ENCODE measurements at places on chromosomes 5 and 9.

DNA sequence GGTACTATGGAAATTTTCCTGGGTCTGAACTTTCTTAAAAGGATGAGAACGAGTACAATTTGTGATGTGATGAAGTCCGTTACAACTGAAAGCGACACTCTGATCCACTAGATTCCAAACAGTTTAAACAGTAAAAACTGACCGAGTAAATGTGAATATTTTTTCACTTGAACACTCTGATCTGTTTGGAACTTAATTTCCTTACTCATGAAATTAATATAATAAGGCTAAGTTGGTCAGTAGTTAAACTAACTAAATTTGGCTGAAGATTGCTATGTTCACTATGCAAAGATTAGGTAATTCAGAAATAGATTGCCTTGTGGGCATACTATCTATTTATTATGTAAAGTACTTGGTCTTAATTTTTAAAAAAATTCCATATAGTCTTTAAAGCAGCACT is at the start of gene C9orf57:
Gene C9orf57 (minus strand): TSS at position 101 of the 400 bp plus-strand sequence. CDS start 1,282 bp downstream, outside the sequence.
- no peak for DNase-seq

DNA sequence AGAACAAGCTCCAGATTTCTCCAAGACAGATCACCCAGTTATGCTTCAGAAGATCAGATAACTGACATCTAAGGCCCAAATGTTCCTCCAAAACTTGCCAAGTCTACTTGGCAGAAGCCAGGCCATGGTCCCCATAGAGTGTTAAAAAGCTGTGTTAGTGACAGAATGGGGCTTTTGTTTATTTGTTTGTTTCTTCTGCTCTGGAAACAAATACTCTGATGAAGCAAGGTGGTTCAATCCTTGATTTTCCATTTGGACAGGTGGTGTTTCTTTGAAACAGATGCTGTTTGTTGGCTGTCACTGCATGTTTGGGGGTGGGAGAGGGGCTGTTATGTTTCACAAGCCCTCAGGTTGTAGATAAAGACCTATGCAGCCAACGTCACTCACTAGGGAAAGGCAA is 264.0 kb downstream of the FAM114A2 start:
- DNase-seq: no peak

GRCh38 chr9:133153227-133154096 is 10.3 kb downstream of the GBGT1 start:
- DNase-seq: no peak

DNA sequence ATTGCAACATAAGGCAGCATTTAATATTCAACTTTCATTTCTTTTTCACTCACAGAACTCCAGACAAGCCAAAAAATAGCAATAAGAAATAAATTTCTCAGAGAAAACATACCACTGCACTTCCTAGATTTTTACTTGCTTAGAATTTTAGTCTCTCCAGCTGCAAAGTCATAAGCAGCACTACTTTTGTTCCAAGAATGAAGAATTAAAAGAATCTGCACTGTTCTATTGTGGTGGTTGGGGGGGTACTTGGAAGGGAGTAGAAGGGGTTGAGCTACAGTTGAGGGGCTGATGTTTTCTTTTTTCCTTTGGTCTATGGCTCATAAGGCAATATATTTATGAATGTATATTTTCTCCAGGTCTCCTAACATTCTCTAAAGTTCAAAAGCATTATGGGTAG is 144.5 kb downstream of the KIAA0825 start:
- DNase-seq: no peak

DNA sequence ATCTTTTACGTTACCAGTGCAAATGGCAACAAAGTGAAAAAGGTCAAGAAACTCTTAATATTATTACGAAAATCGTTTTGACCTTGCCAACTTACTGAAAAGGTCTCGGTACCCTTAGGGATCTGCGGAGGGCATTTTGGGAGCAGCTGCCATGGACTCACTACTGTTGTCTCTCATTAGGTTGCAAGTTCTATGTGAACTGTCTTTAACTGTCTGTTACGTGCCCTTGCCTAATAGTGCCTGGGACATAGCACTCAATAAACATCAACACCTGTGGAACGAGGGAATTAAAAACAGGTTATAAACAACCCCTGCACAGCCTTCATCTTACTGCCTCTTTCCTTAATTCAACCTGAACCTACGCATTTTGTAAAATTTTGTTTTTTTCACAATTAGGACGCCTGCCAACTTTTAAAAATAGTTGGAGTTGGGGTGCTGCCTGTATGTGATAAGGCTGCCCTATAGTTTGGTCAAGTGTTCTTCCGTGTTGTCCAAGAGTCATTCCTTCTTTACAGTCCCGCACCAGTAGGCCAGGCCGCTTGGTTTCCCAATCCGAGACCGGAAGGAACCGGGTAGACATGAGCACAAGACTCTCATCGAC is 527 bp upstream of the SREK1 start:
- no peak for DNase-seq

DNA sequence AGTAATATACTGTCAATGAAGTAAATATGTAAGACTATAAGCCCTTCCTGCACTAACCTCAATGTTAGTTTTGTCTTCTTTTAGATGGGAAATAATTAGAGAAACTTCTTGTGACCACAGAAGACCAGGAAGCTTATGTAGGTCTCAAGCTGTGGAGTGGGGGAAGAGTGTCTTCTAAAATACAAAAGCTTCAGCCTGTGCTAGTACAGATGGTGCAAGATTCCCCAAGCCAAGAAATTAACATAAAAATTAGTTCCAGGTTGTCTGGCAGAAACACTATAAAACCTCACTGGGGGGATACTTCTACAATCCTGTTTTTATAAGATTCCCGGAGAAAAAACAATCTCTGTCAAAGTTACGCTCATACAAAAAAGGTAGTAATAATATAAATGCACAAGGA is 103.6 kb downstream of the FNBP1 start:
- DNase-seq: no peak

GRCh38 chr9:122904466-122904822 is 715 bp downstream of the RC3H2 start:
- DNase-seq: peak; percentile 57

- DNase-seq: no peak
Measured at GRCh38 chr5:109574985-109575384, 114.7 kb upstream of the MAN2A1 start.

DNA sequence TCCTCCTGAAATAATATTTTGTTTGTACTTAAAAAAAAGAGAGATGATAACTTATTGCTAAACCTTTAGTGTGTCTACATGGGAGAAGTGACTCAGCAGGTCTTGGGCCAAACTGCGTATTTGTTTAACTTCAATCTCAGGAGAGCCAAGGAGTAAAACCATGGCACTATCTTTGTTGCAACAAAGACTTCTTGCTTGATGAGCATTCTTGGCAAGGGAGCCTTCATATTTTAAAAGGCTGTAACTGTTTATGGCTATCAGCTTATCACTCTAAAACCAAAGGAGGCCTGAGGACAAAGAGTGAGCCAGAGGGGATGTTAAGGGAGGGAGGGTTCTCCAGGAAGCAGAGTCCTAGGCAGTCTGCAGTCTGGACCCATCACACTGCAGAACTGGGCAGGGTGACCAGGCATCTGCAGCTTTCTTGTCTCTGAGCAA is 216.2 kb upstream of the S1PR3 start:
- DNase-seq: no peak

GRCh38 chr5:144162686-144163085 is 7.8 kb downstream of the YIPF5 start:
- no peak for DNase-seq

GRCh38 chr5:68679041-68679440 is 414.8 kb upstream of the SLC30A5 start:
- DNase-seq: no peak

DNA sequence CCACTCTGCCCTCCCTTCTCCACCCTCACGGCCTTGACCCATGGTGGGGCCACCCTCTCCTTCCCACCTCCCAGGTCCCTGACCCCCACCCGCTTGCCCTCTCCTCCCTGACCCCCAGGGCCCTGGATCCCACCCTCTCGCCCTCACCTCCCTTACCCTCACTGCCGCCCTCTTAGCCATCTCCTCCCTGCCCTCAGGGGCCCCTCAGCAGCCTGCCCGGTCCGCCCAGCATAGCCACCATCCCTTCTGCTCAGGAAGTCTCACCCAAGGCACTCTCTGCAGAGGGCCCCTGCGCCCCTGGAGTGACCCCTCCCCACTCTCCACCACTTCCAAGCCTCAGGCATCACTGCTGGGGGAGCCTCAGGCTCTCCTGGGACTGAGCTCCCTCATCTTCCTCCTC is 66.3 kb downstream of the MRPL36 start:
- DNase-seq: no peak

DNA sequence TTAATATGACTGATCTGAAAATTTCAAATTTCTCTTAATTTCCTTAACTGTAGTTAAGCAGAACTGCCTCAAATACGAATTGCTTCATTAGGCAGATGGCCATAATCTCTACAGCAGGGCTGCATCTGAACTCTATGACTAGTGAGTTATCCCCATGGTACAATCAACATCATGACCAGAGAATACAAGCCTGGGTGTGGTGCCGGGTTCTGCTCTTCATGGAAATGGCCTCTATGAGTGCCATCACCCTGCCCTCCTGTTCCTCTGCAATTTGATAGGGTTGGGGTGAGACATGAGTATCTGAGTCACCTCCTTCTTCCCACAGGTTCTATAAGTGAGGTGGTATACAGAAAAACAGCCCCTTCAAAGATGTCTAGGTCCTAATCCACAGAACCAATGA is 235.9 kb downstream of the AP3B1 start:
- DNase-seq: no peak

DNA sequence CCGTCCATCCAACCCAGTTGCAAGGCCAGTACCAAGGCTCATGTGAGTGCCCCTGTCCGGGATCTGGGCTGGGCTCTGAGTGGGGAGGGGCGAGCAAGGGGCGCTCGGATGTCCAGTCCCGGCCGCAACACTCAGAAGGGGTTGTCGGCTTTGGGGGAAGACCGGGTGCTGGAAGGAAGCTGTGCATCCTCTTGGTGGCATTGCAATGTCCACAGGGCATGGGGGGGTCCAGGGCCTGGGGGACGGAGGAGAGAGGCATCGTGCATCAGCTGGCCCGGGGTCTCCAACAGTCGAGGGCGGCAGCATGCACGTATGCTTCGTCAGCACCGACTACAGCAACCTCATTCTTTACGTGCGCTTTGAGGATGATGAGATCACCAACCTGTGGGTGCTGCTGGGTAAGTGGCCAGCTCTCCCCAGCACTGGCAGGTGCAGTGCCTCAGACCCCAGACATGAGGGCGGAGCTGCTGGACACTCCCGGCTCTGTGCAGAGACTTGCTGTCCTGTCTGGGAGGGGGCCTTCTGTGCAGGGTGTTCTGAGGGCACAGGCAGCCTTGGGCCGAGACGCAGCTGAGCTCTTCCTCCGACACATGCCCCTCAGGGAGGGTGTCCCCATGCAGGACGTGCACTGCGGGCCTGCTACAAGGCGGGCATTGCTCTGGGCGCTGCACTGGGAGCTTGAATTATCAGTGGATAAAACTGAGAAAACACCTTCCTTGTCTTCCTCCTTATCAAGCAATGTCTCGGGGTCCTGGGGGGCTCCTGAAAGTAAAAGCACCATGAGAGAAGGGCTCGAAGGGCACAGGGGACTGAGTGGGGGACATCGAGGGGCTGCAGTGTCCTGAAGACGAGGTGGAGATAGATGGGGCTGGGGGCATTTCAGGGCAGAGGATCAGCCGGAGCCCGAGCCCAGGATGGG is 22.5 kb downstream of the GLT6D1 start:
- no peak for DNase-seq

DNA sequence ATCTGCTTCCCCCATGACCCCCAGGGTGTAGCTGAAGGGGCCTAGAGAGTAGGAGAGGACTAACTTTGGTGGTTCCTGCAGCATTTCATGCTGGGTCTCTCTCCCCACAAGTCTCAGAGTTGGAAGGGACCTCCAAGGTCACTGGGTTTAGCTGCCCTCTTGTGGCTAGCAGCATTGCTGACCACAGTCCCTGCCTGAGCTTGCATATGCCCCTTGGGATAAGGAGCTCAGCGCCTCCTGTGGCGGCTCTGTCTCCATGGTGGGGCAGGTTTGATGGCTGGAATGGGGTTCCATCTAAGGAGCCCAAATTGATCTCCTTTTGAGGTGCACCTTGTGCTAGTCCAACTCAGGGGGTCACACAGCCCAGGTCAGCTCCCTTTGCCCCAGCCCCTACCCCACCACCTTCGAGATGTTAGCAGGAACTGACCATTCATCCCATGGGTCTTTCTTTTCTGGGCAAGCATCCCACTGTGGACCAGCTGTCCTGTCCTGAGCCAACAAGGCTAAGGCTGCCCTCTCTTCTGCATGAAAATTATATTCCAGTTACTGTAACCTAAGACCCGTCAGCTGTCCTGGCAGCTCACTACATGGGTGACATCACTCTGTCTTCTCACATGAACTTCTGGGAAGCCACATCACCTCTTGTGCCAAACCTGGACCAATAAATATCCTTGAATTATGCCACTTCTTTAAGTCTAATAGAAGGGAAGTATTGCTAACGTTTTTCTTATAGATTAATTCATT is 196.2 kb downstream of the HSPA4 start:
- peak; percentile 31 for DNase-seq

DNA sequence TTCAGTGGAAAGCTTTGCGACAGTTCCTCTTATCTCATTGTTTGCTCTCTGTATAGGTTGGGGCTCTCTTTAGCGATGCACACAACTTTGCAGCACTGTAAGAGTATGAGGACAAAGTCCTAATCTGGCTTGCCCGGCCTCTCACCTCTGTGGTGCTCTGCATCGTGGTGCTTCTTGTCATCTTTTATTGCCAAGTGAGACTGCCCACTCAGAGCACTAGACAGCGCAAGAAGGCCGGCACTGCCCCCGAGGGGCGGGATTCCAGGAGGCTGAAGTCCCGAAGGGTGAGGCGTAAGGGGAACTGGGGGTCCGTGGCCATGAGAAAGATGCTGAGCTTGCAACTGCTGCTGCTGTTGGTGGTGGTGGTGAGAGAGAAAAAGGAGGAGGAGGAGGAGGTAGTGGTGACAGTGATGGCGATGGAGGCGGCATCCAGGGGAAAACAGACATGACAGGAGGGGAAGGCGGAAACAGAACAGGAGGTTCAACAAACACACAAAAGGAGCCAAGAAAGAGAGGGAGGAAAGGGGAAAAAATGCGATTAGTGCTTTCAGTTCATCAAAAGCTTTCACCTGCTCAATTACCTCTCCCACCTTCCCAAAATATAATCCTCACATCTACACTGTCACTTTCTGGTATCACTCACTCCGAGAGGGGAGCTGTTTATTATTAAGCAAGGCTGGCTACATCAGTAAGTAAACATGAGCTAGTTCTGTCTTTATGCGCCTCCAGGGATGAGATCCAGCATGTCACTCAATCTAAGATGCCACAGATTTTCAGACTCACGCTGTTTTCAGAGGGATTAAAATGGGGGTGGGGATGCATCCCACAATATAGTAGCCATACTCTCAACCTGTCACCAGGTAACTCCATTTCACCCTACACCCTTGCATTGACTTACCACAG is 55.1 kb downstream of the TLE1 start:
- DNase-seq: no peak

Measured in hematopoietic multipotent progenitor cell treated with erythropoietin and hydrocortisone succinate and interleukin-3 and kit ligand, for 17 days (in vitro differentiated cells).